ENCODE measurements at places on chromosomes 3 and 15. TPM values are rescaled to one million over a fixed set of nuclear protein-coding genes. Genes with fewer than 3 reads are reported as not detected.

- no peak for DNase-seq
Measured at GRCh38 chr3:174767853-174768382, 91.2 kb upstream of the NAALADL2 start.

DNA sequence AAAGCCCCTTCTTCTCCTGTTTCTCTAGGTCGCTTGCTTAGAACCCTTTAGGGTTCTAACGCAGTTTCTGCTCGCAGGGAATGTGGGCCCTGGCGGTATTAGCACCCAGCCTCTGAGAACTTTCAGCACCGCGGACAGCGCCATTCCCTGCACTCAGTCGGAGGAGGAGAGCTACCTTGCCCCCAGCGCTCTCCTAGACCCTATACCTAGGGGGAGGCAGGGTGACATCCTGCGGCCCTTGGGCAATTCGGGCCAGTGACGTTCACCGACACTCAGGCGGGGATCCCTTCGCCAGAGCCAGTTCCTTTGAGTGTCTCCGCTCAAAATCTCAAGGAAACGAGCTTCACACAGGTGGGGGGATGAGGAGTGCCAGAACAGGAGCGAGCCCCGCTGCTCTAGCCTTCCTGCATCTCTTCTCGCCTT lies 1.3 kb downstream of the SLC7A14 start:
- DNase-seq: no peak

GRCh38 chr3:61561374-61562041 lies at the start of gene PTPRG:
Gene PTPRG (plus strand): TSS chr3:61561571. CDS start chr3:61562288, 717 bp downstream.
- DNase-seq: peak; percentile 66

DNA sequence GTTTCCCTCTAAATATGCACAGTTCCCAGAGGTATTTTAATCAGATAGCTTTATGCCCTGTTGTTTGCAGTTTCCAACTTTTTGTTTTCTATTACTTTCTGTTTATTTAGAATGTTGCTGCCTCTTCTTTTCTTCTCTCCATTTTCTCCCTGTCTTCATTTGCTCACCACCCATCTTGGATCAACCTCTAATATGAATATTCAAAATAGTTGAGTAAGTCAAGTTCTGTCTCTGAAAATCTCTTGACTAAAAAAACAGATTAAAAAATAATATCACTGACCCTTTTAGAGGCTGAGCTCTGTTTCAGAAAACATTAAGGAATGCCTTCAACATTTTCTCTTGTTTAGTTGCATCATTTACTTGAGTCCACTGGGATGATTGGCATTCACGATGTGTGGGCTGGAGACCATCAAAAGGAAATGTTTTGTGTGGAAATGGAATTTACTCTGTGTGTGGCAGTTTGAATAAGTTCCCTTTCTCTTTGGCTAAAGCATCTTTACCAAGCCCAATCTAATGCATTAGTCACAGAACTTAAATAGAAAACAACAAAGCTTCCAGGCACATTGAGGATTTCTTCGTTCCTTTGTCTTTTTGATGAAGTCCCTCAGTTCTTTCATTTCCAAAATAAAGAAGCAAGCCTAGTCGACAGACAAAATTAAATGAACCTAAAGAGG lies 633.9 kb upstream of the TGFBR2 start:
- peak; percentile 66 for DNase-seq

DNA sequence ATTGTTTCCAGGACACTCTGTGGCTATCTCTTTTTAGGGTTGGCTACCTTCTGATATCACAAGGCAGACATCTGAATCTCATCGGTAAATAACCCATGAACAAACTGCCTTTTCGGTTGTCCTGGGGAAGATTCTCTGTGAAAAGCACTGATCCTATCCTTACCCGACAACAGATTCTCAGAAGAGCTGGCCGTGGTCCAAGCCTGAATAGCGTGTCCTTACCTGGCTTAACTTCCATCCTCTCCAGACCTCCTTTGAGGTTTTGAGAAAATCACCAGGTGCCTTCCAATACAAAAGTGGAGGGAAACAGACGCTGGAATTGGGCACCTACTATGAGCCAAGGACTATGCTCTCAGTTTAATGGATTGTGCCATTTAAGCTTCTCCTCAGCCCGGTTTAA lies 87.4 kb upstream of the ARHGEF3 start:
- no peak for DNase-seq

GRCh38 chr15:90033448-90033847 lies 32.3 kb downstream of the ZNF710 start:
- DNase-seq: no peak

GRCh38 chr3:65706301-65706700 lies 332.4 kb downstream of the MAGI1 start:
- DNase-seq: no peak

- DNase-seq: no peak
Measured at GRCh38 chr3:22908989-22909507, 294.1 kb upstream of the UBE2E2 start.

- no peak for DNase-seq
Measured at GRCh38 chr3:28467414-28467813, 118.8 kb upstream of the AZI2 start.

SLC22A13 gene
- polyA plus RNA-seq: 0.13 TPM

TGM5 gene
- polyA plus RNA-seq: not detected

XCR1 gene
- not detected for polyA plus RNA-seq

LMAN1L gene
- polyA plus RNA-seq: not detected

Data from BJ (cell line).